ENCODE measurements at places on chromosomes 6 and 20.

- no peak for DNase-seq
Observed at GRCh38 chr20:58112017-58112781, 116.3 kb downstream of the ANKRD60 start.

DNA sequence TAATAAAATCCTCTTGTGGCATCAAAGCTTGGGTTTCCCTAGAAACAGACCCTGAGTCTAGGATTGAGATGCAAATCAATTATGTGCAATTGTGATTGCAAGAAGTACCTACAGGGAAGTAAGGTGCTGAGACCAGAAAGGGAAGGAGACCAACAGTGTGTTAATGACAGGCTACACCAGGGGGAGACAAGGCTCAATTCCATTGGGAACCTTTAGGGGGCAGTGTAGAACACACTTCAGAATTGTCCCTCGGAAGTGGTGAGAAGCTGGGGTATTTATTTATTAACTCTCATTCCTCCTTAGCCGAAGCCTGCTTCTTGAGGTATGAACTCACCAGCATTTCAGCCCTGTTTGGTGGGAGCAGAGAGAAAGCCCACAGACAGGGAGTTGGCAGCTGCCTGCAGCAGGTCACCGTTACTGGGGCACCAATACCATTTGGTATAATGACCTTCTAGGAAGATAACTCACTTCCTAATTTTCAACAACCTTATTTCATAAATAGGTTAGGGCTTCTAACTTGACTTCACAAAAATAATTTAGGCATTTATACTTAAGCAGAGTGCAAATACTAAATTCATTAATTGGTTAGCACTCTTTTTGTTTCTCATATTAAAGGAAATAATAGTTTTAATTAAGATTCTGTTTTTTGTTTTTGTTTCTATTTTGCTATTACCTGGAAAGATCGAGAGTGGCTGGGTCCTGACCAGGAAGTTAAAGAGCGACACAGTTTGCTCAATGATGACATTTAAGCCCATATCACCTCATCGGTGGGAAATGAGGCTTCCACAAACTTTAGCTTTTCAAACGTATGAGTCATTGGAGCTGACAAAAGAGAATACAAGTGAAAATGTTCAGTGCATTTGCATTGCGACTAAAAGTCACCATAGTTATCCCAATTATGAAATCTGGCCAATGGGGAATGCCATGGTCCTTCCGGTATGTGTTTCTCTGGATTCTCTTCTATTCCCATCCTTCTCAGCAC is 94.8 kb downstream of the BTBD3 start:
- no peak for DNase-seq

GRCh38 chr20:45448270-45448669 is 21.3 kb upstream of the WFDC2 start:
- no peak for DNase-seq

GRCh38 chr6:78489874-78490273 is 377.5 kb upstream of the IRAK1BP1 start:
- no peak for DNase-seq

DNA sequence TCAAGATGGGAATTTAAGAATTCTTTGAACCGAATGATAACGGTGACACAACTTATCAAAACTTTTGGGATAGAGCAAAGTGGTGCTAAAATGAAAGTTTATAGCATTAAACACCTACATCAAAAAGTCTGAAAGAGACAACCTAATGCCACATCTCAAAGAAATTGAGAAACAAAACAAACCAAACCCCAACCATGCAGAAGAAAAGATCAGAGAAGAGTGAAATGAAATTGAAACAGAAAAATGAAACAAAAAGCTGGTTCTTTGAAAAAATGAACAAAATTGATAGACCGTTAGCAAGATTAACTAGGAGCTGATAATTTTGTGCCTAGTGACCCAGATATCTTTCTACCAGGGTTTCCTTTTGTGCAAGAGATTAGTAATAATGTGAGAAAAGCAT is 248.0 kb upstream of the EYS start:
- DNase-seq = no peak

DNA sequence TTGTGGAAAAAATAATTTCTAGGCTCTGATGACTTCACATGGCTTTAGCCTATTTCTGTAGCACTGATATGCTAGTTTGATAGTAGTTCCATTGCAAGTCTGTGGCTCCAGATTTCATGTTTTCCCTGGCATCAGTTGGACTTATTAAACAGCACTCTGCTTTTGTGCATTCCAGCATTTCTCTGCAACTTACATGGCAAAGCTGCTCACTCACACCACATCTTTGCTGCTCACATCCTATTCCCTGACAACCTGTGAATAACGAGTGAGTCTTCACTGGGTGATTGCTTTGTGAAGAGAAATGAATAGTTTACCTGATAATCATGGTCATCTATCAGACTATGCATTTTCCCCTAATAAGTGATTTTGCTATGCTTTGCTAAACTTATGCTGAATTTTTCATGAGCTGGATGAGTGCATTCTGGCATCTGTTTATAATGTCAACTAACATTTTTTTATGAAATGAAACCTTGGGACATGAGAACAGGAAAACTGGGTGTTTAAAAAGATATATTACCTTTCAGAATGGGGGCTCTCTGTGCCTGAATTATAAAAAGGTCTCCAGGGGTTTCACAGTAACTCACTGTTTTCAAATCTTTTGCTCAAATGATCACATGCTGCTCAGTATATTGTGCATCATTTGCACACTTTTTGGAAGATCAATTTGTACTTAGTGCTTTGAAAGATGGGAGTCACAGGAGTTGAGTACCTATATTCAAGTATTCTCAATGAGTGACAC is 301.8 kb downstream of the TBC1D32 start:
- DNase-seq = no peak

- no peak for DNase-seq
Observed at GRCh38 chr6:163327921-163328320, 86.6 kb upstream of the QKI start.

DNA sequence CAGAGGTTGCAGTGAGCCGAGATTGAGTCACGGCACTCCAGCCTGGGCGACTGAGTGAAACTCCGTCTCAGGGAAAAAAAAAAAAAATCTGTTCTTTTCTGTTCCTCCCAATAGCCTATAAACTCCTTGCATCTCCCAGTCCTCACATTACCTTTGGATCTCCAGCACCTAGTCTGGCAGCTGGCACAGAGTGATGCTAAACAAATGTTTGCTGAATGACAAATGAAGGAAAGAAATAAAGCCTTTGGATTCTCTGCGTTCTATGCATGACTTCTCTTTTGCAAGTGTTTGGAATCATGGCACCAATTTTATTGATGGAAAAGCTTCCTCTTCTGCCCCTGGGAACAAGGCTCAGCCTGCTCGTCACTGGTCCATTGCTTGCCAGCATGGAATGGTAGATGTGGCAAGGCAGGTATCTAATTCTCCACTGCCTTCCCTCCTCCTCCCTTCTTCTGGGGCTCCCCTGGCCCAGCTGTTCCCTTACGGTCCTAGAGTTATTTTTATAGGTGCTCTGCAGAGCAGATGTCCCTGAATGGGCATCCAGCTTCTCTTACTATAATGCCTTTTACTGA is 53.6 kb upstream of the FYN start:
- no peak for DNase-seq

GRCh38 chr20:44405257-44405656 is 49.8 kb downstream of the HNF4A start:
- no peak for DNase-seq

- DNase-seq = peak; percentile 31
Observed at GRCh38 chr6:75893058-75893775, 144.2 kb downstream of the MYO6 start.

DNA sequence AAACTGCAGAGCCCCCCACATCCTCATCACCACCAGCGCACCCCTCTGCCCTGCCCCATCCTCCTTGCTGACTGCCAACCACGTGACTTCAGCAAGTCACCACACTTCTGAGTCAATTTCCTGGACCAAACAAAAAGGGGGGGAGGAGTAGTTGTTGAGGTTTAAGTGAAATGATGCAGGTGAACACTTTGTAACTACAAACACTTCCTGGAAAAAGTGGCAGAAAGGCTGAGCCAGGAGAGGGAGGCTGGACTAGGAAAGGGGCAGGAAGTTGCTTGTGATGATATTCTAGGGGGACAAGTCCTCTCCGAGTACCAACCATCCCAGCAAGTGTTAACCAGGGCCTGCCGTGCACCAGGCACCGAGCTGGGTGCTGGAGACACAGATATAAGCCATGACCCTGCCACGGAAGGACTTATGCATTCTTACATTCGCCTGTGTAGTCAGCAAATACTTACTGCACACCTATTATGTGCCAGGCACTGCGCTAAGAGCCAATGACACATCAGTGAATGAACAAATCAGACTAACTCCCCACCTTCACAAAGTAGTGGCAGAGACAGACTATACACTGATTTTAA is 67.3 kb downstream of the PREX1 start:
- DNase-seq = no peak

DNA sequence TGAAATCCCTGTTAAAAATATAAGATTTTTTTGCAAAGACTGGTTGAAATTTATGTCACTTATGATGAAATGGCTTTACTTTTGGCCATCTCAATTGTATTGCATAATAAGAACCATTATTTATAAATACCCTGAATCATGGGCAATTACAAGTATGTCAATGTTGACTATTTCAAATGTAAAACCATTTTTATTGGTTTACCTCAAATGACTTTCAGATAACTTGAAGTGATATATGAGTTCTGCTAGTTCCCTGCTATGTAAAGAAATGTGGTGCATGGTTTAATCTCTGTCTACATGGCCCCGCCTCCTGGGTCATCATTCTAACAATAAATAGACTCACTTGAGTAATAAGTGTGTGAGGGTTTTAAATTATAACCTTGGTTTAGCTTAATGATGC is 275.6 kb upstream of the PREP start:
- no peak for DNase-seq

- no peak for DNase-seq
Observed at GRCh38 chr6:399785-400534, 8.4 kb downstream of the IRF4 start.

- DNase-seq = no peak
Observed at GRCh38 chr6:16576451-16577368, 184.6 kb downstream of the ATXN1 start.

DNA sequence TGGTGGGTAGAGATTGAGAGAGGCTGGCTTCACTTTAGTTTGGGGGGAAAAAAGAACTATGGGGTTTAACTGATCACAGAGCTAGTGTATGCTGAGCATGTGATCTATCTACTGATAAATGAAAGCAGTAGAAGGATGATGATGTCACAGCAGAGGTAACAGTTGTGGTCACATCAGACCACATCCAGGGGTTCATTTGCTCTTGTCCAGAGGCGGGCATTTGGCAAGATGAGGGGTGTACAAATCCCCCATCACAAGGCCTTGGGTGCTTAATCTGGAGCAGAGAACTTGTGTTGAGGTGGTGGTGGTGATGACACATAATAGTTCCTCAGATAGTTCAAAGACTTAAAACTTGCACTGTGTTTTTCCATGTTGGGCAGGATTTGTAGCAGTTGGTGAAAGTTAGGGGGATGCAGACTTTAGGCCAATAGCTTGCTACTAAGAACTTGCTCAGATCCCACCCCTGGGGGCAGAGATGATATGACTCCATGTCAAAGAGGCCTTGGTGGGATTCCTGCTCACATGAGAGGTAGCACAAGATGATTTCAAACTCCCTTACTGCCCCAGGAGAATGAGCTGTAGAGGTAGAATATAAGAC is 63.4 kb downstream of the PRDM1 start:
- no peak for DNase-seq

- DNase-seq = no peak
Observed at GRCh38 chr6:158631678-158632537, 12.6 kb downstream of the DYNLT1 start.

- no peak for DNase-seq
Observed at GRCh38 chr6:99016355-99016754, 68.6 kb upstream of the FBXL4 start.

- DNase-seq = no peak
Observed at GRCh38 chr20:1619861-1620444, at the start of gene SIRPB1. Gene SIRPB1 (minus strand): TSS chr20:1620009. CDS start chr20:1619944, 65 bp downstream.

DNA sequence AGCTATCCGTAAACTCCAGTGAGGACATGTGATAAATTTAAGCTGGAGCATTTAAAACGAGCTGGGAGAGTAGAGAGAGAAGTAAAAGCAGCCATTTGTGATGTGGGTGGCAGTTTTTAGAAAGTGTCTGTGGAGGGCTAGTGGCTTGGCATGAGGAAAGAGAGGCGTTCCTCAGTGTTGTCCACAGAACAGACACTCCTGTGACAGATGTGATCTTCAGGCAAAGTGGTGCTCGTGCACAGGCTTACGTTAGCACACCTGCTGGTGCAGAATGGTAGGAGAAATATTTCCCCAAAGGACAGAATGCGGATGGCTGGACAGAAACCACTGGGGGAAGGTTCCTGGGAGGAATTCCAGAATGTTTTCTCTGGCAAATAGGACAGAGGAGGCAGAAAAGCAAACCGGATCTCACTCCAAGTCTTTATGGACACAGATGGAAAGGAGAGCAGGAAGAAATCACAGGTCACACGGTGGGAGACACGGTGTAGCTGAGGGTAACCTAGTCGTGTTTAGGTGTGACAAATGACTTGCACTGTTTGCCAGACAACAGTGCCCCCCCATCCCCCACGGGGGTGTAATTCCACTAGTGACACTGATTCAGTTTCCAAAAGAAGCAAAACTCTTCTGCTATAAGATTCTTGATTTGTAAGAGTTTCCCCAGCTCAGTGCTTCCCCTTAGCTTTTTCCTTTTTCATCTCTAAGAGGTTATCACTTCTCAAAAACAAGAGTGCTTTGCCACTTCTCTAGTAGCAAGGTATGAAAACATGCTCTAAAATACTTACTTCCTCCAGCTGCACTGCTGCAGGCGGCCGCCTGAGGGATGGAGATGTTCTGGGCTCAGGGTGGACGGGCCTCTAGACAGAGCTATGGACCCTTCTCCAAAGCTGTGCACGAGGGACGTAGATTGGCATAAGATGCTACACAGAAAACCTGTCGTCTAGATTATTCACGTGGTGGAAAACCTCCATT is 293.2 kb downstream of the QKI start:
- no peak for DNase-seq

GRCh38 chr6:18335948-18336347 is 51.2 kb upstream of the RNF144B start:
- no peak for DNase-seq

DNA sequence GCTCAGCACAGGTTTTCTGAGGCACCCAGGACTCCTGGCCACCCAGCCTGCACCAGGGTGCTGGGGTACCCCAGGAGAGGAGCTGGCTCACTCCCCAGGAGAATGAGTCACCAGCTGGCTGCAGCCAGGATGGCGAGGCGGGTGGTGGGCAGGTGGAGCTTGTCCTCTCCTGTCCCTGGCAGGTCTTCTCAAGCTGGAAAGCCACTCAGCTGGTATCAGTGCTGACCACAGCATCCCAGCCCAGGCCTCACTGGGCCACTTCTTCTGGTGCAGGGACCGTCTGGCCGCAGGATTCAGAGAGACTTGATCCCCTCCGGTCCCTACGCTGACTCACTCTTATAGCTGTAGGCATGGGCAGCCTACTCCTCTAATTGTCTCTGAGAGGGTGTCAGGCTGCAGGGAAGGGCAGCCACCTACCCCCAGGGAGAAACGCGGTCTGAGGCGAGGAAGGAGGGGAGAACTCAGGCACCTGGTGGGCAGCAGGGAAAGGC is 22.2 kb downstream of the TFEB start:
- DNase-seq = no peak

DNA sequence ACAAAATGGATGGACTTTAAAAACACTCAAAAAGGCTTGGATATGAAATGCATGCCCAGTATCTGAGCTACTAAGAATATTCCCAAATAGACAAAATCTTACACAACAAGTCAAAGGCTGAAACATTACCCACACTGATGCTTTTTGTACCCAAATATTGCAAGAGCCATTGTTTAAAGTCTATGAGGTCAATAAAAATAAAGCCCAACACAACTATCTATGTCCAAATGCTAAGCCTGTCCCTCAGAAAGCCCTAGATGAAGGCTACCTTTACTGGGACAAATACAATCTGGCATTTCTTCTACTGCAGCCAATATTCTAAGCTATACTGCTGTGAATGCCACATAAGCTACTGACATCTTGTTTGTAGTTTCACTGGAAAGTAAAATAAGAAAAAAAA is 54.3 kb downstream of the RALGAPA2 start:
- DNase-seq = no peak

Data from right kidney (tissue), 9 donors.